ENCODE measurements at places on chromosomes 1 and 21.

DNA sequence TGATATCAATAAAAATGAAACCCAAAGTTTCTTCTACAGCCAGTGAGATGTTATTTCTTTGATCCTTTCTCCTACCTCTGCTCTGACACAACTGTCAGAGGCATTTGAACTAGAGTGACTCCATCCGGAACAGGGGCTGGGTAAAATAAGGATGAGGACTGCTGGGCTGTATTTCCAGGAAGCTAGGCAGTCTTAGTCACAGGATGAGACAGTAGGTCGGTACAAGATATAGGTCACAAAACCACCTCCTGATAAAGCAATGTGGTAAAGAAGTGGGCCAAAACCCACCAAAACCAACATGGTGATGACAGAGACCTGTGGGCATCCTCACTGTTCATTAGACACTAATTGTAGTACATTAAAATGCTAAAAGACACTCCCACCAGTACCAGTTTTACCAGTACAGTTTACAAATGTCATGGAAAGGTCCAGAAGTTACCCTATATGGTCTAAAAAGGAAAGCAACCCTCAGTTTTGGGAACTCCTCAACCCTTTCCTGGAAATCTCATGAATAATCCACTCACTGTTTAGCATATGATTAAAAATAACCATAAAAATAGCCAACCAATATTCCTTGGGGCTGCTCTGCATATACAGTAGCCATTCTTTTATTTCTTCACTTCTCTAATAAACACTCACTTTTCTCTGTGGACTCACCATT is 96.7 kb downstream of the GABPA start:
- DNase-seq, result no peak

DNA sequence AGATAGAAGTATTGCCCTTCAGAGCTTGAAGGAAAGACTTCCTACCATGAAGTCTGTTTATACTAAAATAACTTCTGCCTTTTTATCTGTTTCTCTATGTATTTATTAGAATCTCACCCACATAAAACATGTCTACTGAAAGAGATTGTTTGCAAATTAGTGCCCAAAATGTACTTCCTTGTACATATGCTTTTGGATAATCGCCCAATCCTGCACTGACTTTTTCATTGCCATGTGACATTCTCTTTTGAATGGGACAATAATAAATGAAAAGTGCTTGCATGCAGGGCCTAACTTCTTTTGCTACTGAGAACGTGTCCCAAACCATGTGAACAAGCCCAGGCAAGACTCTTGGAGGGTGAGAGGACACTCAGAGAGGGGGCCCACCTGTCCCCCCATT is 711.6 kb upstream of the ADAMTS5 start:
- DNase-seq, result no peak

- no peak for DNase-seq
Measured at GRCh38 chr1:78234496-78234895, 188.7 kb downstream of the GIPC2 start.

DNA sequence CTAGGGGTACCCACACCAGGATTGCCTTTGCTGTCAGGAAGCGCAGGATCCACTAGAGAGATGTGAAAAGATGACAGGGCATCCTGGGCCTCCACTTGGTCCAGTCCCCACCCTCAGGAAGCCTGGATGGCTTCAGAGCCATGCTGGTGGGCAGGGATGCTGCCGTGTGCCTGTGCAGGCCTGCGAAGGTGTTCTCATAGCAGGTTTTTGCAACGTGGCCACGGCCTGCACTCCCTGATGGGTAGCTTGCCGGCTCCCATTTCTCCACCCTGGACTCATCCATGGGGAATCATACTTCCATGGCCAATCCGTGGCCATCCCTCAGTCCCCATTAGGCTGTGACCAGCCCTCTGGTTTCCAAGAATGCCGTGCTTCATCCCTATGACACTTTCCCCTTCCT is 34.1 kb upstream of the CNTN2 start:
- no peak for DNase-seq

DNA sequence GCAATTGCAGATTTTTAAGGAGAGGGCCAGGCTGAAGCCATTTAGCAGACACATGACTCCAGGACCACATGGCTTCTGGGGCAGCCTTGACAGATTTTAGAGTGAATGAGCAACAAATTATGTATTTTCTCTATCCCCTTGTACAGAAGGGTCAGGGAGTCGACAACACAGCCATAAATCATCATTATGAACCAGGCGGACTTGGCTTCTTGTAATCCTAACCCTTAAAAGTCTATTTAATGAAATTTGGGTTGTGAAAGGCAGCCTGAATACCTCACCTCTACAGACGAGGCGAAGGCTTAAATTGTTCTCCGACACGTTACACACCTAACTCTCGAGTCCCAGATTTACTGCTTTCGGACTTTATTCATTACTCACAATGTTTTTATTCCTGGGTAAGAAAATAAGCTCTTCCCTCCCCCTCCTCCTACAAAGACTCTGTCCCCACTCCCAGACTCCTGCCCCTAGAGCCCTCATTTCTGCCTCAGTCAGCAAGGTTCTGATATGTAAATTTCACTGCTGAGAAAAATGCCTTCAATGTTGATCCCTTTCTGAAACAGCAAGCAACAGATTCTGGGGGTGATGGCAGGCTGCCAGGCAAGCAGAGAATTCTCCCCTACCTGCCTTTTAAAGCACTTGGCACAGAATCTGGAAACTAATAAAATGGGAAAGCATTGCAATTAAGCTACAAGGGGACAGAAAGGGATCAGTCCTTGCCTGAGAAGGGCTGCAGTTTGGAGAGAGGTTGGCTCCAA is 51.6 kb downstream of the PLPP3 start:
- DNase-seq, result no peak

DNA sequence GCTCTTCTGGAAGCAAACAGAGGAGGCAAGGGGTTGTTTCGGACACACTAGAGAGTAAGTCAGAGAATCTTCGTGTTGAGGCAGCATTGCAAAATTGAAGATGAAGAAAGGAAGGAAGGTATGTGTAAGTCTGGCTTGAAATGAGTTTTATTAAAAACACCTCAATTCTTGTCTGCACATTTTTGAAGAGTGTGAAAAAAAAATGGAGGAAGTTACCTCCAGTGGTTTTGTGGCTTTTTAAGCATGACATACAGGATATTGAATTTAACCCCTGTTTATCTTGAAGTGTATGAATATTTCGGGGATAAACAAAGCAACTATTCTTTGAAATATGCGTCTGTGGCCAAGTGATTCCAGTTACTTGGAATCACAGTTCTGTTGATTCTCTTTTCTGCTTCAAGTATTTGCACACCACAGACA is 203.2 kb upstream of the SGIP1 start:
- peak; percentile 70 for DNase-seq

DNA sequence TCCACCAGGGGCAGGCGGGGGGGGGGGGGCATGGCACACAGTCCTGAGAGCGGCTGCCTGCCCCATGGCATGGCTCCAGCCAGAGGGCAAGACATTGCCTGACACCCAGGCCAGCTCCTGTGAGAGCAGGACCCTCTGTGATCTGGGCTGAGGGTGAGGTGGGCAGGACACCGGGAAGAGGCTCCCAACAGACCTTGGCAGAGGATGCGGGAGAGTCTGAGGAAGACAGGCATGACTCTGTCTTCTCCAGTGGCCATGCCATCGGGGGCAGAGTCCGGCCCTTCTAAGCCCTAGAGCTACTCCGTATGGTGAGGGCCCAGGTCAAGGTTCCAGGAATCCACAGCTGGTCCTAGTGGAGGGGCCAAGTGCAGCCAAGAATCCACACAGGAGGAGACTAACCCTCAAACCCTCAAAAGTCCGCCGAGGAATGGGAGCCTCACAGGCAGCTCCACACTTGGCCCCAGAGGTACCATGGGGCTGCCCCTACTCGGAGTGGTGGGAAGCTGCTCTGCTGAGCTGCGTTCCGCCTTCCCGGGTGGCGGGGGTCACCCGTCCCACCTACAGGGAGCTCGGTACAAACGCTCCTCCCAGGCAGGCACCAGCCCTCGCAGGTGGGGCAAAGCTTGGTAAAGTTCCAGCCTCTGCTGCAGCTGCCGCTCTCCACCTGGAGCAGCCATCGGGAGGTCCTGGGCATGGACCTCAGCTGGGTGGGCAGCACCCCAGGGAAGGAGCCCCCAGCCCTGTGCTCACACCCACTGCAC is 6.5 kb downstream of the ACTRT2 start:
- DNase-seq, result no peak

DNA sequence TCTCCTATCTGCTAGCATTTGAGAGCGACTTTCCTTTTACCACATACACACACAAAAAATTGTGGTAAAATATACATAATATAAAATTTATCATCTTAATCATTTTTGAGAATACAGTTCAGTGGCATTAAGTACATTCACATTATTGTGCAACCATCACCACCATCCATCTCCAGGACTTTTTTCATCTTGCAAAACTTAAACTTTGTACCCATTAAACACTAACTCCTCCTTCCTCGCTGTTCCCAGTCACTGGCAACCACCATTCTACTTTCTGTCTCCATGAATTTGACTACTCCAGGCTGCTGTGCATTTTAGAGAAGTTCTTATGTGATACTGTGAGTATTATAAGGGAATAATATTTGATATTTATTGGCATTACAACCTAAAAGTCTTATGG is 181.3 kb downstream of the C1orf21 start:
- DNase-seq, result no peak

- DNase-seq, result no peak
Measured at GRCh38 chr21:27369978-27370571, 403.2 kb upstream of the ADAMTS5 start.

- no peak for DNase-seq
Measured at GRCh38 chr1:17194615-17195528, 10.1 kb upstream of the PADI1 start.

- DNase-seq, result no peak
Measured at GRCh38 chr1:67013573-67013972, 40.4 kb downstream of the SLC35D1 start.
